ENCODE measurements at places on chromosomes 4 and X.
A peak's percentile ranks its signal among the peaks of the same experiment; 100 is the strongest.

DNA sequence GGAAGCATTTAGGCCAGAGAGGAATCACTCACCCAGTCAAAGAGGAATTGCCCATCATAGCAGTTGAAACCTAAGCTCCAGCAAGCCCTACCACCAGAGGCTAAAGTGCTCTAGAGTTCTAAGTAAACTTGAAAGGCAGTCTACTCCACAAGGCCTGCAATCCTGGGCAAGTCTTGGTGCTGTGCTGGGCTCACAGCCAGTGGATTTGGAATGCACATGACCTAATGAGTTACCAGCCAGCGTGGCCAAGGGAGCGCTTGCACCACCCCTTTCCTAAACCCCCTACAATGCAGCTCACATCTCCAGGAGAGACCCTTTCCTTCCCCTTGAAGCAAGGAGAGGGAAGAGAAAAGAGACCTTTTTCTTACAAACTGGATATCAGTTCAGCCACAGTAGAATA lies 445.7 kb downstream of the GASK1B start:
- DNase-seq: no peak

DNA sequence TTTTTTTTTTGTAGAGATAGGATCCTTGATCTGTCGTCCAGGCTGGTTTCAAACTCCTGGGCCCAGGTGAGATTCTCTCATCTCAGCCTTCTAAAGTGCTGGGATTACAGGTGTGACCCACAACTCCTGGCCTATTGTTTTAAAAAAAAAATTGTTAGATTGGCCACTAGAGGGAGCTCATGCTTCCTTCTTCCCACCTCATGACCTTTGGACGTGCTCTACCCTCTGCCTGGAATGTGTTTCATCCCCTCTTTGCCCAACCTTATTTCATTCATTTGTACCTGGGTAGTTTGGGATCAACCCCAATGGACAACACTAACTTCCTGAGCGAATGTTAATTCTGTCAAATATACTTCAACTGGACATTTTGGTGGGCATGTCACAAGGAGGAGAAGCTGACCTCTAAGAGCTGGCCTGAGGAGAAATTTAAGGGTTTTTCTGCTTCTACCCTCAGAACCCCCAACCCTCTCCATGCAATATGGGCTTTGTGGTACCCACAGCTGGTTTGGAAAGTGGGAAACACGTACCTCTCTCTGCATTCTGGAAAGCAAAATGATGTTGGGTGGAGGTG lies 6.4 kb downstream of the PPEF2 start:
- DNase-seq: peak; percentile 46

DNA sequence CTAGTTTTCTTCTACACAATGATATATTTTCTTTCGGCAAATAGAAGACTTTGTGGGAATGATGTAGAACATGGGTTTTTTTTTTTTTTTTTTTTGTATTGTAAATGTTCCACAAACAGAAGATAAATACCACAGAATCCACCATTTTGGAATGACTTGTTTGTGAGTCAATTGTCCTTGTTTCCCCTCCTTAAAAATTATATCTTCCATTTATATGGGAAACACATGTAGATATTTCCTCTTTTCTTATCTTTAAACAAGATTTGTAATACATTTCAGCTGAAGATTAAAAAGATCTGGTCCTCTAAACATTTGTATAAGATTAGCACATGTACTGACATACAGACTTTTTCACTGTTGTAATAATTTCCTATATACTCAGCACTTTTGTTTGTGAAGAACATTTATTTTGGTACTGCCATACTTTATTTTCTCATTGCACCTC lies 304.6 kb downstream of the SPRY1 start:
- no peak for DNase-seq

DNA sequence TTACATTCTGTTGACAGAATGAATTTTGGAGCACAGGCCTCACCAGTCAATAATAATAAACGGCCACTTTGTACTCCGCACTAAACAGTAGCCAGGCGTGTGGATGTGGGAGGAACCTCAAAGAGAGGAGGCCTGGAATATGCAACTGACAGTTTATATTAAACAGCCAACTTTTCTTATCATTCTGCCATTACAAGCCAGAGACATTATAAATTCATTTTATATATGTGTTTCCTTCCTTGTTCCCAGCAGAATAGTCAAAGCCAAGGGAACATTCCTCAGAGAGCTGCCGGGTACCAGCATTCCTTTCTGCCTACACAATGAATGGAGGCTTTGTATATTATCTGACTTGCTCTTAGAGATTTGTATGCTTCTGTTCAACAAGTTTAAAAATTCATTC lies 436.5 kb upstream of the FTHL17 start:
- no peak for DNase-seq

- no peak for DNase-seq
These were observed 136.4 kb upstream of the NDST4 start for GRCh38 chr4:115249808-115250207.

- no peak for DNase-seq
These were observed 852 bp upstream of the WDR44 start for GRCh38 chrX:118345045-118345463.

GRCh38 chr4:1009542-1010394 lies 1.7 kb upstream of the FGFRL1 start:
- DNase-seq: peak; percentile 78

GRCh38 chrX:153867671-153868070 lies 18.3 kb downstream of the L1CAM start:
- no peak for DNase-seq

DNA sequence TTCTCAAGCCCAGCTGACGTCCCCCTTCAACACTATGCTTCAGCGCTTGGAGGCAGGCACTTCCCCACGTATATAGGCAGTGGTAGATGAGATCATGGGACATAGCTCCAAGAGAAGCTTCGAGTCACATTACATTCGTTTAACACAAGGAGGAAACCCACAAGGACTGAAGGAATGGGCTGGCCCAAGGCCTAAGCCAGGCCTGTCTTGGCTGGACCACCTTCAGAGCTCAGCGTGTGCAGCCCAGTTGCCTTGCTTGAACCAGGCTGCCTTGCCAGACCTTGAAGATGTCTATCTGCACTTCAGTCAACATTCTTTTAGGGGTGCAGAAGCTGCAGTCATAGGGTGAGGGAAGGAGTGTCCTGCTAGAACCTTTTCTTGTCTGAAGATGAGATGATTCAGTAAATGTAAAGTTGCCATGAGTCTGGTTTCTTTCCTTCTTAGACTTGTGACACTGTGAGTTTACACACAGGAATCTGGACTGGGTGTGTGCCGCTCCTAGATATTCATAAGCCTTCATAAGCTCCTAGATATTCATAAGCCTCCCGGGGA lies 144.1 kb upstream of the RBPJ start:
- no peak for DNase-seq

DNA sequence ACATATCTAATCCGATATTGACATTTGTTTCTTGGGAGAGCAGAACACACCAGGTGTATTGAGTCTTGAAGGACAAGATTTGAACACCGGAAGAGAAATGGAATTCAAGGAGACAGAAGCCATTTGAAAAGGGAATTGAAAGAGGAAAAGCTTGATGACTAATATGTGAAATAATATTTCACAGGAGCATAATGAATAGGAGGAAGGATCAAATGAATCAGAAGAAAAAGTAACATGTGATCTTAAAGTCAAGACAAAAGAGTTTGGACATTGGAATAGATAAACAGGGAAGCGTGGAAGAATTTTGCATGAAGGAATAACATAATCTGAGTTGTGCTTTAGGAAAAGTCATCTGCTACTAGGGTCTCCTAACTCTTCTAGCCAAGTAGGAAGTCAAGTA lies 145.5 kb upstream of the PDHA2 start:
- DNase-seq: no peak

DNA sequence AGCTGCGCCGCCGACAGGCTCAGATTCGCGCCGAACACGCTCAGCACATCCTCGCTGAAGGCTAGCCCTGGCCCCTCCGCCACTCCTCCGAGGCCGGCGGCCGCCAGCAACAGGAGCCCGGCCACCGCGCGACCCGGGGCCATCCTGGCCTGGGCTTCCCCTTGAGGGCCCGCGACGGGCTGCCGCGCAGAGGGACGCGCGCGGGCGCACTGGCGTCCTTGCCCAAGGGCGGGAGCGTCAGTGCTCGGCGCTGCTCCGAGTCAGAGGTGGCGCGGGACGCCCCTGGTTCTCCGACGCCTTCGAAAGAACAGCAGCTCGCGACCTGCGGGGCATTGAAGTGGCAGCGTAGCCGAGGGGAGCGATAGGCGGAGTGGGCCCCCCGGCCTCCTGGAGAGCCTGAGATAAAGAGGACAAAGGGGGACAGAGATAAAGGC lies 745 bp downstream of the SLC39A8 start:
- peak; percentile 74 for DNase-seq

GRCh38 chrX:105752338-105752956 lies 69.9 kb upstream of the NRK start:
- DNase-seq: no peak

DNA sequence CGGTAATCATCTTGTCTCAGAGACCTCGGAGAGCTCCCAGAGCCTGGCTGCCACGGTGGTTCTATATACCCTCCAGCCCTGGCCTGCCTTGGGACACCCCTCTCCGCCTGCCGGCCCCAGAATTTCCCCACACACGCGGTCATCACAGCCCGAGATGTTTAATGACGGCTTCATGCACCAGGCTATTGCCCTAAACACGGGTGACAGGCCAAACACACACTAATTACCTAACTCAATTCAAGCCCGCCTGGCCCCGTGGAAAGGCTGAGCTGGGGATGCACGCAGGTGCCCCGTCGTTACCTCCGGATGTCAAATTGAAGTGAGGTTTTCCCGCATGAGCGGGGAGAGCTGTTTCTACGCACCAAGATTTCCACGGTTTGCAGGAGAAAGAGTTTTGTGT lies 72.9 kb upstream of the PPP2R3B start:
- DNase-seq: no peak

DNA sequence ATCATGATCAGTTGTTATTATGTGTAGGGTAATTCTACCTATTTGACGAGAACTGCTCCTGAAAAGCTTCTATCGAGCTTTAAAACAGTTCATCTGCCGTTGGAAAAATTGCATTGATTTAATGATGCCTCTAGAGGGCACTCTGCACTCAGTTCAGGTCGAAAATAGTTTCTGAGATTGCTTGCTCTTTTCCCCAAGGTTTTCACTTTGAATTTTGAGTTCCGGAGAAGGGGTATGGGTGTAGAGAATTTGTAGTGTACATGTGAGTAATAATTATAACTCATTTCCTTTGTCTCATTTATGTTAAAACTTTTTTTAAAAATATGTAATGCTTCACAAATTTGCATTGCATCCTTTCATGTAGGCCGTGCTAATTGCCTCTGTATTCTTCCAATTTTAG lies 28.4 kb upstream of the TNIP3 start:
- peak; percentile 85 for DNase-seq

DNA sequence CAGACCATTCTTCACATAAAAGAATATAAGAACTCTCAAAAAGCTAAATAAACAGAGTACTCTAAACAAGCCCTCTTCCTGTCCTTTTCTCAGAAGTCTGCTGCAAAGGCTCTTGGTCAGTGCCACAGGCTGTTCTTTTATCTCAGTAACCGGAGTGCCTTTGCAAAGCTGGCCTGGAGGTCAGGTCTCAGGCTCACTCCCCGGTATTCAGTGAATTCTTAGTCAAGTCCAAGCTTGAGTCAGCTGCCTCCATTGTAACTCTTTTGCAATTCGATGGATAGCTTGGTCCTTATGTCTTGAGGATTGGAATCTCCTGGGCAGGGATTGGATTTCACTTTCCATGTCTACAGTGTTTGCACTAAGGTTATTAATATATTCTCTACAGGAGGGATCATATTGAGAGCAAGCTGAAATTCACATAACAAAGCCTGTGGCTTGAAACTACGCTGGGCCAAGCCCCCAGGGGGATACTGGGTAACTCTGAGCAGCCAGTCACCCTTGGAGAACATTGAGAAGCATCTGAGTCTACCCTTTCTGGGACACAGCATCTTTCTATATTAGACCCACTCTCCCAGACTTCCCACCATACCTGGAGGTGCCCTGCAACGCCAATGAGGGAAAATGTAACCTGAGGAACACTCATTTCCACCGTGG lies 10.0 kb upstream of the HS6ST2 start:
- no peak for DNase-seq

- peak; percentile 34 for DNase-seq
These were observed 544.5 kb downstream of the PPP4R3C start for GRCh38 chrX:26918631-26919030.

GRCh38 chr4:30945586-30945985 lies 225.4 kb downstream of the PCDH7 start:
- no peak for DNase-seq

DNA sequence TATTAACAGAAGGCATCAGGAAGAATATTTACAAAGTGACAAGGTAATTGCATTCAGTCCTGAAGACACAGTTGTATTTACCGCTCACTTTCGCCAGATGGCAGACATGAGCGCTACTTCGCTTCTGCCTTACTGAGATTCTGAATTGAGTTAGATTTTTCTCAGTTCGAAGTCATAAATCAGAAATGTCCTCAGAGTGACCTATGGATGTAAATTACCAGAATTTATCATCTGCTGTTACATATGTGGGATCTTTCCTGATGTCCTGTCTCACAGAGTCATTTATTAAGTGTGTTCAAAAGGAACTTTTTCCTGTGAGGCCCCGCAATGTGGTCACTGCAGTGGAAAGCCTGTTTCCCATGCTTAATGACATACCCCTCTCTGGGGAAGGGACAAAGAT lies 97.3 kb upstream of the DCLK2 start:
- DNase-seq: peak; percentile 64

- DNase-seq: peak; percentile 1
These were observed 199.4 kb upstream of the DDX53 start for GRCh38 chrX:22800360-22800759.

- DNase-seq: no peak
These were observed 100.2 kb upstream of the MID1IP1 start for GRCh38 chrX:38701073-38701472.

DNA sequence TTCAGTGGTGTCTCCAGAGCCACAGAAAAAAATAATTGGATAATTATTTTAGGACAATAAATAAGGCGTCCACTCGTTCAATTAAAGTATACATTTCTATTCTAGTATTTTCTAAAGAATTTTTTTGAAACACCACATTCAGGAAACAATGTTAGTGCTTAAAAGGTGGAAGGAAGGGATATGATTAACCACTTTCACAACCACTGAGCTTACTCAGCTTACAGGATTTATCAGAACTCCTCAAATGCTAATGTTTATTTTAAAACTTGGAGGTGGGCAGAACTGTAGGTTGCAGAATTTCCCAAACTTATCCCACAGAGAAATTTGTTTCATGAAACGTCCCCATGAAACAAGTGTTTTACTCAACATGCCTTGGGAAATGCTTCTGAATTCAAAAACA lies 54.3 kb upstream of the MAGEB2 start:
- no peak for DNase-seq

- DNase-seq: no peak
These were observed 17.0 kb upstream of the STX18 start for GRCh38 chr4:4558881-4559280.

- DNase-seq: no peak
These were observed 20.9 kb upstream of the CCDC149 start for GRCh38 chr4:24933684-24934275.

Measured in activated CD4-positive, alpha-beta T cell treated with anti-CD3 and anti-CD28 coated beads, Interleukin-10, Interleukin-2, amounts not matched to agents 100 ng/mL and 50 ng/mL, durations not matched to agents 16 hours and 8 hours (primary cell).